ENCODE measurements at places on chromosomes 6 and 20.

- no peak for DNase-seq
Observed at GRCh38 chr20:54227241-54227640, 19.4 kb downstream of the PFDN4 start.

DNA sequence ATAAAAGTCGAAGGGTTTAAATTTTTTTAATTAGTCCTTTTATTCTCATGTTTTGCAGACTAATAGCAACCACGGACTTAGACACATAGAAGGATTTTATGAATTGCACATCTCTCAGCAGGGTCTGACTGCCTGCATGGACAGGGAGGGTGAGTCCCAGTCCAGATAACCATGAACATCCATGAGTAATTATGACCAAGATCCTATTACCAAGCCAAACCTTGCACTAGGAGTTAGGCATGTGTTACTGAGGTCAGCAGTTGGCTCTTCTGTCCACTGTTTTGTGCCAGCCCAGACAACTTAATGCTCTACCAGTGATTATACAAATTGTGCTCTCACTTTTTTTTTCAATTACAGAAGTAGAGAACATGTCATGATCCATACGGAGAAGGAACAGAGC, 211.2 kb downstream of the MAFB start:
- peak; percentile 42 for DNase-seq

GRCh38 chr6:113318575-113318917, 538.6 kb upstream of the MARCKS start:
- DNase-seq, result peak; percentile 34

GRCh38 chr6:42249279-42249678, 31.6 kb upstream of the MRPS10 start:
- DNase-seq, result peak; percentile 81

GRCh38 chr6:42963179-42963854, 2.8 kb downstream of the GNMT start:
- no peak for DNase-seq

DNA sequence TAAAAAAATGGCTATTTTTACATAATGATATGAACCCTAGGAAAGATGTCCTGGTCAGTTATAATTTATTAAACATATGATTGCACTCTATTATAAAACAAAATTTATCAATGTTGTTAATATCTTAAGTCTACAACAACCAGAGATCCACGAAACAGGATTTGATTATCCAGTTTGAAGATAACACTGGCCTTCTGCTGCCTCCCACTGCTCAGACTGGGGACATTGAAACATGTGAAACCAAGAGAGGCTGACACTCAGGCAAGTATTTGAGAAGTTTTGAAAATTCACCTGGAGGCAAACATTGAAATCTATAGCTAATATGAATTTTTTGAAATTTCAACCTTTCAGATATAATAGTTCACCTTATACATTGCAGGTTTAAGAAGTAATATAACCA, 219.3 kb upstream of the HSF2 start:
- no peak for DNase-seq

- DNase-seq, result no peak
Observed at GRCh38 chr6:38387971-38388370, 251.8 kb downstream of the BTBD9 start.

All from bronchial epithelial cell (primary cell).